T-helper 17 cell (primary cell): ENCODE measurements at places on chromosomes 2 and 18.

DNA sequence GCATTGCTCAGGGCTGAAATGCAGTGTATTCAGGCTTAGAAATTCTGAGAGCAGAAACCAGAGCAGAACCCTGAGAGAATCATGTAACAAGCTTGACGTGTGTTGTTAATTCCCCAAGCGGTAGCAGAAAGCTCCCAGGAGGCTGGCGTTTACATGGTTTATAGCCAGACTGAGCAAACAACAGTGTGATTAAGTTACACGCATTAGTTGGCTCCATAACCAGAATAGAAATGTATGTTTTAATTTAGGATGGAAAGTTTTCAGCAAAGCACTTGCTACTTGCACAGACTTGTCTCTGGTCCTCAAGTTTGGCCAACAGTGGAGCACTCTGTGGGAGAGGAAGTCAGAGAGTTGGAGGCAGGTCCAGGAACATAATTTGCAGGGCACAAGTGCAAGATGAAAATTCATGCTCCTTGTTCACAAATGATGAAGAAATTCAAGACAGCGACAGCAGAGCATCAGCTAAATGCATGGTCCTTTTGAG lies 69.3 kb downstream of the MAPK4 start:
- no peak for DNase-seq

DNA sequence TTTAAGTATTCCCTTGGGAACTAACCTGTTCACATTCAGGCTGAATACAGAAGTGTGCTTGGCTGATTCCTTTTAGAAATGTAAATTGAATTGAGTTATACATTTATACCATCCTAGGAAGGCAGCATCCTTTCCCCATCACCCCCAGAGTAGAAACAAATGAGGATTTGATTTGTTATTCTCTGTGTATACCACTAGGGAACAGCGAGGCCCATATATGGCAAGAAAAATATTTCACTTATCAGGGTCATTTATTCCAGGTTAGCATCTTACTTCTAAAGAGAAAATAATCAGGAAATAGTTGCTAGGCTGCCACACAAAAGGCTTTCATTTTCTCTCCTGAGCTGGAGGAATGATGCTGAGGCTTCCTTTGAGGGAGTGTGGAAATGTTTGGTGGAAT lies 516.9 kb downstream of the PIK3C3 start:
- DNase-seq, result no peak

DNA sequence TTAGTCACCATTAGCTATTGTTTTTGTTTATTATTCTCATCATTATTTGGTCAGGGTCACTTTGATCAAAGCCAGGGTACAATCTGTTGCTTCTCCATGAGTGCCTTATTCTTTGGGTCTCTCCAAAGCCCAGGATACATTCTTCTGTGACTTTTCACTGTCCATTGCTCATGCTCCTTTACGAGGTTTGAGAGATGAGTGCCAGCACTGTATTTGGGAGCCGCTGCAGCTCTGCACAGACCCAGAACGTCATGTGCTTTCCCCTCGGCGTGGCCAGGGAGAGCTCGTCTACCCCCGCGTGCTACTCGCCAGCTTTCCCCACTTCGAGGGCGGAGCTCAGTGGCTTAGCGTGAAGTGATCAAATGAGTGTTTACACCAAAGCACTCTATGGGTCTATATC lies 123.7 kb downstream of the COL6A3 start:
- no peak for DNase-seq

DNA sequence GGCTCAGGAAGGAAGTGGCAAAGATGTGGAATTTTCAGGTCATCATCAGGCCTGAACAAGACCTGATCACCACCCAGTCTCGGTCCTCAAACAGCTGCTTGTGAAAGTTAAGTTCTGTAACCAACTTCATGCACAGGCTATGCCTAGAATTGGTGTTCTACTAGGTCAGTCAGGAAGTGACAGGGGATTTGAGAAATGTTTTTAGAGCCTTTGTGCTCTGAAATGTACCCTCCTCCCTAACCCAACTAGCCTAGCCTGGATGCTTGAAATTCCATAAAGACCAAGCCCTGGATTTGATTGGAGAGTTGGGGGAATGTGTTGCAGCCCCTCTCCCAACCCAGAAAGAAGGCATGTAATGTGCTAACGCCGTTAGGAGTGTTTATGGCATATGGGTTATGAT lies 63.3 kb downstream of the TGOLN2 start:
- DNase-seq, result no peak

DNA sequence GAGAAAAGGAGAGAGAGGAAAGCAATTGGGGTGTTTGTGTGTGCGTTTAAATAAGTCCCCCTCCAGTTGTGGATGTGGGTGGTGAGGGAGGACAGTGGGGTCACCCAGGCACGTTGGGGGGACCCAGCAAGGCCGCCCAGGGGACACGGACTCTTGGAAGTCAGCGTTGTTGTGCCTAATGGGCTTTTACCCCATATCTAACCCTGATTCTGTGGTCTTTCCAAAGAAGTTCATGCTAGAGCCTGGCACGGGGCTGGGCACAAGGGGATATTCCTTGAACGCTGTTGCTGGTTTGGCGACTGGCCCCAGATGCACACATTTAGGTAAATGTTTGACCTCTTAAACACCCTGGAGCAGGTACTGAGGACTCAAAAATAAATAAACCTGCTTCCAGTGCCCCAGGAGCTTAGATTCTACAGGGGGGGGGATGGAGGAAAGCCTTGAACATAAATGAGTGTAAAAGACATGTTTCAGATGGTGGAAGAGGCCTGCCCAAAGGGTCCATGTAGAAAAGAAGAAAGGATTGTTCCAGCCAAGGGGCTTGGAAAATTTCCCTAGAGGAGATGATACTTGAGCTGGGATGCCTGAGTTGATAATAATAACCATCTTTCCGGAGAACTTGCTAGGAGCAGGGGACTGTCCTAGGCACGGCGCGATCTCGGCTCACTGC lies 97.7 kb upstream of the SIX3 start:
- DNase-seq, result no peak

GRCh38 chr2:200266406-200266805 lies 40.1 kb upstream of the SPATS2L start:
- DNase-seq, result no peak

DNA sequence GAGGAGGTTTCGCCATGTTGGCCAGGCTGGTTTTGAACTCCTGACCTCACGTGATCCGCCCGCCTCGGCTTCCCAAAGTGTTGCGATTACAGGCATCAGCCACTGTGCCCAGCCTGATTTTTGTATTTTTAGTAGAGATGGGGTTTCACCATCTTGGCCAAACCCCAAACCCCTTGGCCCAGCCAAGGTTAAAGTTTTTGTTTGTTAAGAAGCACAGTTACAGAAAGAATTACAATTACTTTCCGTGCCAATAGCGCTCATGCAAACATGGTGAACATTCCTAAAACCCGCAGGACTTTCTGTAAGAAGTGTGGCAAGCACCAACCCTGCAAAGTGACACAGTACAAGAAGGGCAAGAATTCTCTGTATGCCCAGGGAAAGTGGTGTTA lies 26.1 kb downstream of the ITSN2 start:
- no peak for DNase-seq

- no peak for DNase-seq
Observed at GRCh38 chr2:42792583-42793333, at the start of gene HAAO. TSS of gene HAAO (minus strand) at chr2:42792583. CDS start at chr2:42792536, 47 bp downstream.

GRCh38 chr18:12373771-12374116 lies 3.3 kb downstream of the AFG3L2 start:
- no peak for DNase-seq

GRCh38 chr2:230666885-230667712 lies 45.5 kb upstream of the CAB39 start:
- no peak for DNase-seq

- DNase-seq, result no peak
Observed at GRCh38 chr18:57063601-57064103, 83.2 kb upstream of the BOD1L2 start.

- DNase-seq, result no peak
Observed at GRCh38 chr2:239819091-239819973, 205.8 kb downstream of the NDUFA10 start.

DNA sequence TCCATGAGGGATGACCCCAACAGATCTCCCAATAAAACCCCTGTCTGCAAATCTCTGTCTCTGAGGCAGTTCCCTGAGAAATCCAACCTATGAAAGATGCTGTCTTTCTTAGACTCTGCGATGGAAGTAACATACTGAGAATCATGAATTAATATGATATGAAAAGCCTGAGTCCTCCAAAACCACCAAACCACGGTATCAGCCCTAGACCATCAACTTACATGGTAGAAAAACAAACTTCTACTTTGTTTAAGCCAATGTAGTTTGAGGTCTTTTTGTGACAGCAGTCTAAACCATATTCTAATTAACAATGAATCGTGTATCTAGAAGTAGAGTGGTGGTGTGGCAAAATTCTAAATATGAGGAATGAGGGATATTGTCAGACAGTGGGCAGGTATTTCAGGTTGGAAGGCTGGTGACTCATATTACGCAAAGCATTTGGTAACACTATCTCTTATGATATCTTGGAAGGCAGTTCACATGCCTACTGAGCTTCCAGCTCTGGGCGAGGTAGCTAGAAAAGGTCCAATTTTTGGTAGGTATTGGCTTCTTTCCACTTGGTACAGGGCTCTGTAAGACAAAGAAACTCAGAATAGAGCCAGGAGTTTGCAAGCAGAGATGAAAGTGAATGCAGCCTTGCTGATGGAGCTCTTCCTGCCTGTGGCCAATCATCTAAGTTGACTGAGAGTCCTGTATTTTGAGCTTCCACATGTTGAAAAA lies 215.8 kb downstream of the ZFP36L2 start:
- DNase-seq, result no peak

DNA sequence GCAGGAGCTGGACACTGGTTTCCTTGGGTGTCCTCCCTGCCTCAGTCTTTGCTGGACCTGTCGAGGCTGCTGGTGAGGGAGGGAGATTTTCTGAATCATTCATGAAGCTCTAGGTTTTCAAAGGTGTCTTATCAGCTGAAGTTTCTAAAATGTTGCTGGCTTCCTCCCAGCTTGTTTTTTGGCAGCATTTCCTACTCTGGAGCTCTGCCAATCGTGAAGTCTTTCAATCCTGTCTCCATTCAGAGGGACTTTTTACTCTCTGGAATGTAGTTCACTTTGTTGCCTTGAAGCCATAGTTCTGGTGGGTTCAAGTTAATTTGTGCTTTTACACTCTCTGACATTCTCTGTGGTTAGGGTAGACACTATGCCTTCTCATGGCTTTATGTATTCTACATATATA lies 23.9 kb downstream of the SNTG2 start:
- DNase-seq, result no peak

DNA sequence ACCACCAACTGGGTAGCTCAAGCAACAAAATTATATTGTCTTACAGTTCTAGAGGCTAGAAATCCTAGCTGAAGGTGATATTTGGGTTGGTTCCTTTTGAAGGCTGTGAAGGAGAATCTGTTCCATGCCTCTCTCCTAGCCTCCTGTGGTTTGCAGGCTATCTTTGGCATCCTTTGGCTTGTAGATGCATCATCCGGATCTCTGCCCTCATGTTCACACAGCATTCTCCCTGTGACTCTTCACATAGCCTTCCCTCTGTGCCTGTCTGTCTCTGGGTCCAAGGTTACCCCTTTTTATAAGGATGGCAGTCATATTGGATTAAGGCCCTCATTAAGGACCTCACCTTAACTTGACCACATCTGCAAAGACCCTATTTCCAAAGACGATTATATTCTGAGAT lies 78.6 kb upstream of the MAP3K20 start:
- no peak for DNase-seq

DNA sequence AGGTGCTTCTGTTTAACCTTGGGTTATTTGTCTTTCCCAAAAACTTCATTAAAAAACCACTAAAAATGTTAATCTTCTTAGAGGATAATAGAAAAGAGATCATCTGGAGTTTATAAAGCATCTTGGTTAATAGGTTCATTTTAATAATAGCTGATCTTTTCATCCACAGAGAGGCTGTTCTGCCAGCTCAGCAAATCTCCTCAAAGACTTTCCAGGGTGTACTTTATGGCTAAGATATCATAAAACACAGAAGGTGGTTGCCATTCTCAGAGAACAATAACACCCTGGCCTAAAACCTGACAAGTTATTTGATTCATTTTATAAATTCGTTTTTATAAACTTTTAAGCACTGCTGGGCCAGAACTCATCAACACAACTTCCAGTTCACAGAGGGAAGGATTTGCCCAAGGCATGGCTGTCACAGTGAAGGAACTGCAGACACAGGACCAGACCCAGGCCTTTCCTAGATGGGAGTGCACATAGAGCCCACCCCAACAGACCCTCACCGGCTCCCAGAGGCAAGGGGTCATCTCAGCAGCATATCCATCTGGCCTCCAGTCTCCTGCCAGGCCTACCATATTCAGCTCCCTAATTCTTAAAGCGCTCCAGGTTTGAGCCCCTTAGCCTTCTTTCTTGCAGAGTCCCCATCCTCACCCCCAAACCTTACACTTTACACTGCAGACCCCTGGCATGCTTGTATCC lies 203.4 kb upstream of the RAB6C start:
- no peak for DNase-seq

- no peak for DNase-seq
Observed at GRCh38 chr2:10688921-10689807, 611 bp downstream of the NOL10 start.

GRCh38 chr2:4882421-4882820 lies 809.8 kb upstream of the SOX11 start:
- no peak for DNase-seq

- DNase-seq, result no peak
Observed at GRCh38 chr2:187302116-187302515, 145.9 kb downstream of the CALCRL start.

DNA sequence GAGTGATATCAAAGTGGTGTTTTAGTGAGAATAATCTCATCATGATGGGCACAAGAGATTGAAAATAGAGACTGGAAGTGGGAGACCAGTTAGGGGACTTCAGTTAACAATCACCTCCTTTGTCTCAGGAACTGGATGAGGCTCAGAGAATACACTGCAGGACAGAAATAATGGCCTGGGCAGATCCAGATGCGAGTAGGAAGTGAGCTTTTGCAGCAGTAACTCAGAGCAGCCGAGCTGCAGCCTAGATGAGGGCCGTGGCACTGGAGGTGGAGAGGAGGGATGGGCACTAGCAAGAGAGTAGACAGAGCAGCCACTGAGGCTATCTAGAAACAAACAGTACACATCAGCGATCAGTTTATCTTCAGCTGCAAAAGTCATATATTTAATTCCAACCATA lies 48.6 kb downstream of the CYB5A start:
- DNase-seq, result no peak

DNA sequence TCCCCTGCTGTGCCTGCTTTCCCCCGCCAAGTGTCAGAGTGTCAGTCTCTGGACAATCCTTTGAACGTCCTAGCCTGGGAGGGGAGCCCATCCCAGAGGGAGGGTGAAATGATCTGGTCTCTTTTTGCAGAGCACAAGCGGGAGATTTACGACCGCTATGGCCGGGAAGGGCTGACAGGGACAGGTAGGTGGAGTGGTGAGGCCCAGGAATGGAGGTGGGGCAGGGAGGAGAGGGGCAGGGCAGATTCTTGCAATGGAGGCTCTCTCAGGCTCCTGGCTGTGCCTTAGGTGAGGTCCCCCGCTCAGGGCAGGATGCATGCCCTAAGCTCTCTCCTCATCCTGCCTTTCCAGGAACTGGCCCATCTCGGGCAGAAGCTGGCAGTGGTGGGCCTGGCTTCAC lies 2.4 kb downstream of the DNAJB2 start:
- DNase-seq, result no peak

GRCh38 chr2:43293744-43294695 lies 67.6 kb upstream of the ZFP36L2 start:
- no peak for DNase-seq
